ENCODE measurements at places on chromosomes 2 and 18.

GRCh38 chr2:223560749-223561435 lies 41.3 kb downstream of the SCG2 start:
- no peak for DNase-seq

- DNase-seq, result no peak
Measured at GRCh38 chr18:58143386-58143785, 99.4 kb downstream of the NEDD4L start.

DNA sequence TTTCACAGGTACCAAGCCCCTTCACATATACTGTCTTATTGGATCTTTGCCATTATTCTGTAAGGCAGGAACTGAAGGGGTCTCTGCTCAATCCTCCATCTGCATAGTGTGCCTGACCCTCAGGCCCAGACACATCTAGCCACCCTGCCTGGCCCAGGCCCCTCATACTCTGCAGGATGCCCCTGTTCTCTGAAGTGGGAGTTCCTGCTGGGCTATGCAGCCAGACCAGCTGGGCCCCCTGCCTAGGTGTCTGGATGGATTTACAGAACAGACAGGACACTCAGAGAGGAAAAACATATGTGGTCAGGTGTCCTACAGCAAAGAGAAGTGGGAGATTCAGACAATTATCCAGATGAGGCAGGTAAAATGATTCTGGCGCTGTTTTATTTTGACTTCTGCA lies 42.0 kb downstream of the SLC4A5 start:
- no peak for DNase-seq

GRCh38 chr2:7497178-7497577 lies 580.0 kb downstream of the RNF144A start:
- DNase-seq, result no peak

- no peak for DNase-seq
Measured at GRCh38 chr2:239673641-239674040, 272.8 kb upstream of the HDAC4 start.

DNA sequence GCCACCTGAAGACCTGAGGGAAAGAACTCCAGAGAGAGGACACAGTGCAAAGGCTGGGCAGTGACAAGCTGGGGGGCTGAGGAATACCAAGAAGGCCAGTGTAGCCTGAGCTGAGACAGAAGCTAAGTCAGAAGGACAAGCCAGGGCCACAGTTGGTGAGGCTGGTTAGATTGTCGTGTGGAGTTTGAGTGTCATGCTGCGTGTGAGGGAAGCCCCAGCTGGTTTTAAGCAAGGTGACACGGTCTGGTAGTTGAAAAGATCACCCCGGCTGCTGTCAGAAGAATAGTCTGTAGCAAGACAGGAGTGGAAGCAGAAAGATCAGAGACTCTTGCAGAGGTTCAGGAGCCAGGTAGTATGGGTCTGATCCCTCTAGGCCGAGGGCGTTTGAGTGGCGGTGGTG lies 50.6 kb upstream of the RMDN2 start:
- DNase-seq, result no peak

DNA sequence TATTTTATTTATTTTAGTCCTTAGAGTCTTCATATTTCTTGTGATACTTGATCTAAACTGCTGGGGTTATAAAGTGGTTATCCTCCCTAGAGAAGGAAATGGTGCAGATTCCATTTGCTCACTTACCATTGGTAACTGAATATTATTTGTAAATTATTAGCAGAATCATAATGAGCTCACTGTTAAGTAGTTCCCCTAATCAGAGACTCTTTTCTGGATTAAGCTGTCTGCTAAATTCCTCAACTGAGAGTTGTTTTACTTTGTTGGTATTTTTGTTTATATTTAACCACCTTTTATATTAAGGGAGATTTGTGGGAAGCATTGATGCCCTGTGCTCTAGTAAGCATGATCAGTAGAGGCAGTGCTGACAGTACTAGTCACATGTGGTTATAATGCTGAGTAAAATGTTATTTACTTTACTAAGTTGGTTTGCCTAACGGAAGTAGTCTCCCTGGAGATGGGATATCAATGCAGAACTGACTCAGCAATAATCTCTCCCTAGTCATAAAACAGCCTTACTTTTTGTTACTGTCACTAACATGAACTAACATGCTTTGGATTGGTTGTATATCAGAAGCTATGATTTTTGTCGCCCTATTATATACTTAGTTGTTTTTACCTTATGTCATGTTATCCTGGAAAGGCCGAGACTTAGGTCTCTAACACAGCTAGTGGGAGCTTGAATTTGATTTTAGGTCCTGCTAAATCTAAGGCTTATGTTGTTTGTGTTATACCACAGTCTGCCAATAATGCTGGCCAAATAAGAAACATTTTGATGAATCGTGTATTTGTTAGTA lies 166.7 kb downstream of the MCFD2 start:
- DNase-seq, result no peak

GRCh38 chr2:182559623-182560022 lies 132.8 kb upstream of the PDE1A start:
- DNase-seq, result no peak

GRCh38 chr18:4101009-4101408 lies 354.1 kb downstream of the DLGAP1 start:
- no peak for DNase-seq

DNA sequence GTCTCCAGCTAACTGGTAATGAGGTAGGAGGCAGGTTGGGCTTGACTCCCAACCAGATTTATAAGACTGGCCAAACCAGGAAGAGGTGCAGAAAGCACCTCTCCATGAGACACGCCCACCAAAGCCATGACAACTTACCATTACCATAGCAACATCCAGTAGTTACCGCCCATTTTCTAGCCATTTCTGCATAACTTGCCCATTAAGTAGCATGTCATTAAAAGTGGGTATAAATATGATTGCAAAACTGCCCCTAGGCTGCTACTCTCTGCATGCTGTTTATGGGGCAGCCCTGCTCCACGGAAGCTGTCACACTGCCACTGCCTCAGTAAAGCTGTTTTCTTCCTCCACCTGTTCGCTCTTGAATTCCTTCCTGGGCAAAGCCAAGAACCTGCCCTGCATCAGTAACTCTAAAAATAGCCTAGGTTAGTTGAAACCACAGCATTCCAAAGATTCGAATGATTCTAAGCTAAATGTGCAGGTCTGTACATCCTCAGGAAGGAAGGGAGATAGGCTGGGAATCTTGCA lies 131.9 kb downstream of the ATL2 start:
- no peak for DNase-seq

DNA sequence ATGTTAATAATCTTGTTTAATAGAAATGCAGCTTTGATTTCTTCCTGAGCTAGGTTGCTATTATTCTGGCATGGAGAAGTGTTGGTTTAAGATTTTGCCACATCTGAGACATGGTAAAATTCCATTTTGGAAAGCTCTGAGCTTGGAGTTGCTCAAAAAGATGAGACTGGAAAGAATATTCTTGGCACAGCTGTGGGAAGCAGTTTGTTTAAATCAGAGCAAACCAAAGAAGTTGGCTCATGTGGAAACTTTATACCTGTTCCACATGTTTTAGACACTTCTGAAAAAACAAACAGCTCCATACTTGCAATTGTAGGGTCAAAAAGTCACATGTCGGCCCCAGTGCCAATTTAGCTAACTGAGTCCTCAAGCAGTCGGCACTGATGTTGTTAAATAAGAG lies 116.6 kb downstream of the SLC4A3 start:
- no peak for DNase-seq

DNA sequence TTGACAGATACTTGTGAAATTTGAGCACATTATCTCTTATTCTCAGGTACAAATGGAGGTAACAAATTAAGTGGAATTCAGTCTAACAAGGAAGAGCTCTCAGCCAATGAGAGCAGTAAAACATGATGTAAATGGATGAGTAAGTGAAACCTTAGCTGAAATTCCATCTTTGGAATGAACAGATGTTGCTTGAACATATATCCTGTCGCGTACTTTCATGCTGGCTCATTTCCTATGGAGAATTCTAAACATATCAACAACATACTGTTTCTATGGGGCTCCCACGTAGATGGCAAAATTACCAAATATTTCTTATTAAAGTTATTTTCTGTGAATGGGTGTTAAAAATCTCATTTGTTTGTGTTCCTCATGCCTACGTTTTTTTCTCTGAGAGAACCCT lies 256.3 kb upstream of the LINC00305 start:
- DNase-seq, result no peak

- DNase-seq, result no peak
Measured at GRCh38 chr2:163475815-163476214, 260.0 kb downstream of the FIGN start.

- no peak for DNase-seq
Measured at GRCh38 chr2:30184035-30184434, 37.2 kb downstream of the YPEL5 start.

DNA sequence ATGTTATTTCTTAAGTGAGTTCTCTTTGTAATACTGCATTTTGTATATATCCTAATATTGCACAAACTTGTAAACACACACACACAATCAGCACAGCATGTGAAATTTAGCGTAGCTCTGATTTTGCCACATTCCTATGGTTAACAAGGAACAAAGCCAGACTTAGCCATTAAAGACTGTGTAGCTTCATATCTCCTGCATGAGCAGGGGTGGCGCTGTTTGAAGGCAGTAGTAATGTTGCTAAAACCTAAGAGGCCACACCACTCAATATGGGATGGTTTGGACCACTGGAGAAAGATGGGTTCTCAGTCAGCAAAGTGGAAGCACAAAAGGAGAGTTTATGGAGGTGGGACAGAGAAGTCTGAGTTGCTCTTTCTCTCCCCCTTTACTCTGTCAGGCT lies 61.1 kb upstream of the RND3 start:
- DNase-seq, result no peak

DNA sequence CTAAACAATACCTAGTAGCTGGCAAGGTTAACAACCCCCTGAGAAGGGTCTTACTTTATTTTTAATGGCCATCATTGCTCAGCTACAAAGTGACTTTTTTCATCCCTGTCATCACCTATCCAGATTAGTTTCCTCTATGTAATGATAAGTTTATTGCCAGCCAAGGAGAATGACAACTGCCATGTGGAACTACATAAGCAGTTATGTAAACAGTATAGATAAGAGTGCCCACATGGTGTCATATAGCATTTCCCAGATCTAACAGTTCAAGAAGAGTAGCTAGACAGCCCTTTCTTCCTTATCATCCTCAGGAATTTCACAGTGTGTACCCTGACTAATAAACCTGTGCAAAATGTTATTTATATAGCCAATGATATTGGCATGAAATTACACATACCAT lies 240.2 kb upstream of the PIK3C3 start:
- no peak for DNase-seq

DNA sequence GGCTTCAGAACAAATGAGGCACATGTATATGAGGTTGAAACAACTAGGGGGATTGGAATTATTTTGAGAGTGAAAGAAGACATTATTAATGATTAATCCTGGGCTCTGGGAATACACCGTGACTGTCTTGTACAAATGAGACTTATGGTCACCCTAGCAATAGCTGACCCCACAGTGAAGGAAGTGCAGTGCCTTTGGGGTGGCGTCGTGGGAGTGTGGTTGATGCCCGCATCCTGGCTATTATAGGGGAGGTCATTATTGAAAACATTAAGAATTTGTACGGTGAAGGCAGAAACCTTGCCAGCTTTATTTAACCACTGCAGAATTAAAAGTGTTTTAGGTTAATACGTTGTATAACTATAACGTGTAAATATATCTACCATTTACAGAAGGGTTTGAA lies 296.7 kb downstream of the CYRIA start:
- no peak for DNase-seq

DNA sequence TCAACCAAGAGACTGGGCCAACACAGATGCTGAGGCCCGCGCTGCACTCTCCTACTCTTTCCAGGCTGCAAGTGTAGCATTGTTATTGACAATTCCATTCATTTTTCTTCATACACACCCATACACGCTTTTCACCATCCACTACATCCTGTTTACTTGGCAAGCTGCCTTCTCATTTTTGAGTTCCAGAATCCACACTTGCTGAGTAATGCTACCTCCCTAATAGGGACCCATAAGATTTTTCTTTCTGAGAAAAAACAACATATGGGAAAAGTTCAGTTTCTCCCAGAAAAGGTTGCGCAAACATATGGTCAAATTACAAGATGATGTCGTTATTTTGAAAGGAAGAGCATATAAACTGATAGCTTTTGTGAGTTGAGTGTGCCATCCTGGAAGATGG lies 3.3 kb upstream of the NETO1 start:
- no peak for DNase-seq

DNA sequence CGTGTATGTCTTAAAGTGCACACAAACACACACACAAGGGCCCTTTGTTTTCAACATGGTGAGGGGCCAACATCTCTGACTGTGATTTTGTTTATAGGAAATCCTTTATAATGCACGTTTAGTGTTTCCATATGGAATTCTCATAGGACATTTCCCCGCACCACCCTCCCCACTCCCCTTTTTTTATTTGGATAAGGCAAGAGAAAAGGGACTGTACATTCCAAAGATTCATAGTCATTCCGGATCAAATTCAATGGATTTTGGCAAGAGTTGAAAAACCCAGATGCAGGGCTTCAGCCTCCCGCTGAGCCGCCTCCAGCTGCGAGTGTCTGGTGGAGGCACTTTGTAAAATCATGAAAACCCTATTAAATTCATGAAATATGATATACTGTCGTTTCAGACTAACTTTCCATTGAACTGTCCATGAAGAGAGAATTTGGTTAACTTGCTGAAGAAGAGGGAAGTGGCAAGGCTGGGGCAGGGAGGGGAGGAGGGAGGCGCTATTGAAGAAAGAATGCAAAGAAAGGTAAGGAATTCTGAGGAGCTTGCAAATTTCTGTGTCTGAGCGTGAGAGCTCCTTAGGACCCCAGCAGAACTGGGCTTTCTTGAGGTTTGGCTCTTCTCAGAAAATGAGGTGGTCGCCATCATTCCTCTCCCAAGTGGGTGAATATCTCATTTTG lies 25.8 kb upstream of the SLC14A2 start:
- DNase-seq, result no peak

- no peak for DNase-seq
Measured at GRCh38 chr2:136151021-136151971, 33.3 kb upstream of the CXCR4 start.

DNA sequence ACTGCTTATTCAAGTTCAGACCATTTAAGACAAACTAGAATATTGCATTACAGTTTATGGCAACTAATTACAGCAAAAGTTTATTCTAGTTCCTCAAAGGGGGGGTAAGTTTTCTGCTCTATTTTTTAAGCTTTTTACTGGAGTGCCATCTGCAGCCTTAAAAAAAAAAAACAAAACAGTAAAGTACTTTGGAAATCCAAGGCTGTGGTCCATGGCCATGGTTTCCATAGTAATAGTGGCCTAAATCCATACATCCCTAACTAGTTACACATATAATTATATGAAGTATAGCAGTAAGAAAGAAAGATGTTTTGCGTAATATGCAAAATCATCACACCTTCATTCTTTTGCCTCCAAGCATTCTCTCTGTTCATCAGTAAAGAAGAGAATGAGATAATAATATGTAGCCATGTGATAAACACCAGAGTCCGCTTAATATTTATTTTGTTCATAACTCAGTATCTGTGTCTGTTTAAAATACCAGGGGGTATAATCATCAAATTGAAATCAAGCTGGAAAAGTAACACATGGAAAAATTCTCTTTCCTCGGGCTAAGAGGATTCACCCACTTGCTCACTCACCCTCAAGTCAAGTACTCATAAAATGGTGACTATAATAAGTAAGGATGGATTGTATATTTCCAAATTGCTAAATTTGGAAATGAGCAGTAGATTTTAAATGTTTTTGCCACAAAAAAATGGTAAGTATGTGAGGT lies 301.1 kb upstream of the RND3 start:
- no peak for DNase-seq

GRCh38 chr2:43576981-43577892 lies 18.6 kb downstream of the THADA start:
- DNase-seq, result no peak

- DNase-seq, result no peak
Measured at GRCh38 chr2:144595279-144595678, 75.4 kb upstream of the ZEB2 start.

GRCh38 chr2:234952270-234953115 lies 676 bp downstream of the SH3BP4 start:
- DNase-seq, result no peak

- no peak for DNase-seq
Measured at GRCh38 chr2:39511605-39512433, 74.7 kb upstream of the MAP4K3 start.
